ENCODE measurements at places on chromosomes 1 and 21.

DNA sequence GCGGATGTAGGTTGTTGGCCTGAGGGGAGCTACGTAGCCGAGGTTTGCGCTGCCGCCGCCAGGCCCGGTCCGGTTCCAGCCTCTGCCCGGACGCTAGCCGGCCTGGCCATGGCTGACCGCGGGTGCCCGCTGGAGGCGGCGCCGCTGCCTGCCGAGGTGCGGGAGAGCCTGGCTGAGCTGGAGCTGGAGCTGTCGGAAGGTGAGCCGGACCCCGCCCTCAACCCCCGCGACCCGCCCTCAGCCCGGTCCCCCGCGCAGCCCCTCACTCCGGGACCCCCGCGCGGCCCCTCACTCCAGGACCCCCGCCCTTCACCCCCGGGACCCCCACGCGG is 299 bp downstream of the DIP2A start:
- DNase-seq: no peak

DNA sequence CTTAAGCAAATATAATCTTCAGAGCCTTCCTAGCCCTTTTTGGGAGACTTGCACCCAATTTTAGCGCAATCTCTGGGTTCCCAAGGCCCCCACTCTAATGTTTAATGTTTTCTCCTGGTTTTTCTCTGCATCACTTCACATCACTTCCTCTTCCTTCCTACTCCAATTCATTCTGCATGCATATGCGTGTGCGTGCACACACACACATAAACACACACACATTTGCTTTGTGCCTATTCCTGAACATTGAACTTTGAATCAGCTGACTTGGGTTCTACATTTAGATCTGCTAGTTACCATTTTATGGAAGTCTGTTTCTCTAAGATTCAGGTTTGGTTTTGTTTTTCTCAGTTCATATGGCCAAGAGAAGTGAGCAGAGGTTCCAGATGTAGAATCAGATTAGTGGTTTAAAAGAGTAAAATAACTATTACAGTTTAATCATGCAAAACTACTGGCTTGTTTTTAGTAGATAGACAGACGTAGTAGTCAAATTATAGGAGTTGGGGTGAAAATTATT is 7.4 kb upstream of the EDEM3 start:
- no peak for DNase-seq

DNA sequence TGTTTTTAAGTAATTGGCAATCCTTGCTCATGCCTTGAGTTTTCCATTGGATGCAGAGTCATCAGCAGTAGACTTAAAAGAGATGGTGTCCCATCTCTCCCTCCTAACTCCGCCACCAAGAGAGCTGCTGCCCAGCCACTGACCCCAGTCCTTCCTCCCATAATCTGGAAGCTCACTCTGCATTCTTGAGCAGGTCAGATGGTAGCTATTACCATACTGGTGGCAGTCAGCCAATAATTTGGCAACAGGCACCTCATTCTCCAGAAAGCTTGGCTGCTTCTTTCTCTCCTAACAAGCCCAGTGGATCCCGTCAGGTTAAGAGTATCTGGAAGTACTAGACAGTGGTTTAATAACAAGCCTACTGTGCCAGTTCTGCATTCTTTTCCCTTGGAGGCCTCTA is 272.1 kb downstream of the ZNF648 start:
- no peak for DNase-seq

DNA sequence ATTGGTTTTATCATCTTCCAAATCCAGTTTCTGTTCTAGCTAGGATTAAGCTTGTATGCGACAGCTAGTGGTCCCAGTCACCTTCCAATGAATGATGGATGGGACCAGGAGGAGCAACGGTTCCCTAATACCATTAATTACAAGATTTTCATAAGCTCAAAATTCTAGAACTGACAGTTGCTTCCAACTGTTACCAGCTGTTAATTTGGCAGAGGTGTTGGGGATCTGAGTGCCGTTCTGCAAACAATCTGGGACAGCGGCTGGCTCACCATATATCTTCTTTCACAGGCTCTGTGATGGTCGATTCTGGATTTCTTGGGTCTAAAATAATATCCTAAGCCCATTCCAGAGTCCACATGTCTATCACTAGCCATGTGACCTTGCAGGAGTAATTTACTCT is 34.5 kb upstream of the RALGPS2 start:
- no peak for DNase-seq

GRCh38 chr1:119409731-119410130 is 5.2 kb upstream of the HSD3B2 start:
- no peak for DNase-seq

GRCh38 chr1:160206036-160206389 is 829 bp downstream of the PEA15 start:
- no peak for DNase-seq

DNA sequence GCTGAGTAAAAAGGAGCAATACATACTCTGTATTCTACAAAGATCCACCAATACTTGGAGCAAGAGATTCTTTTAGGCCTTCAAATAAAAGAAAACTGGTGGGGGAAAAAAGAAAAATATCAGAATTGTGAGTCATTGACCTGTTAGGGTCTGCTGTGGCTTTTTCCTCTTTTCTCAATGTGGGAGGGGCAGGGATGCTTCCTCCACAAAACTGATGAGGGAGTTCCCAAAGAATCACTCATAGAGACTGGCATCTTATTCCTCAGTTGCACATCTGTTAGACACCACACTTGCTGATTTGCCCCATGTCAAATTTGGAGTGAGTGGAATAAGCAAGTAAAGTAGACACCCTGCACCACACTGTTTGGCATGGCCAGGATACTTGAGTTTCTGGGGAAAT is 16.6 kb downstream of the C1orf141 start:
- DNase-seq: no peak

- no peak for DNase-seq
These were observed 69.1 kb downstream of the DISC1 start for GRCh38 chr1:231695439-231696255.

All from osteocyte (in vitro differentiated cells).